ENCODE measurements at places on chromosomes 16 and 17.

- no peak for DNase-seq
These were observed 454.8 kb upstream of the CDH11 start for GRCh38 chr16:65576631-65577030.

- DNase-seq = no peak
These were observed 143.9 kb downstream of the CMIP start for GRCh38 chr16:81588326-81589081.

GRCh38 chr16:74213372-74213771, 83.2 kb upstream of the PSMD7 start:
- DNase-seq = no peak

GRCh38 chr16:61007694-61008093, 1028.5 kb downstream of the CDH8 start:
- no peak for DNase-seq

DNA sequence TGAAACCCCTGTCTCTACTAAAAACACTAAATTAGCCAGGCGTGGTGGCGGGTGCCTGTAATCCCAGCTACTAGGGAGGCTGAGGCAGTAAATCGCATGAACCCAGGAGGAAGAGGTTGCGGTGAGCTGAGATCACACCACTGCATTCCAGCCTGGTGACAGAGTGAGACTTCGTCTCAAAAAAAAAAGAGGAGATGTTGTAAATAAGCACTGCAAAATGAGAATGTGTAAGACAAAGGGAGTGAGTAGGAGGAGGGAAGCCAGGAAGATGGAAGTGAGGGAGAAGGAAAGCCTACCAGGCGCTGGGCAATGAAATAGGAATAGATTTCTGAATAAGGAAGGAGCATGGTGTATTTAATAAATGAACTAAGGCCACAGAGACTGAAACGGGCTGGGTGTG, 8.7 kb upstream of the PRPF8 start:
- peak; percentile 43 for DNase-seq

- DNase-seq = no peak
These were observed 3.6 kb downstream of the KRT17 start for GRCh38 chr17:41620583-41621434.

GRCh38 chr17:48486557-48486956, 44.3 kb downstream of the HOXB1 start:
- peak; percentile 94 for DNase-seq

GRCh38 chr16:50667497-50668367, 13.4 kb downstream of the SNX20 start:
- no peak for DNase-seq

DNA sequence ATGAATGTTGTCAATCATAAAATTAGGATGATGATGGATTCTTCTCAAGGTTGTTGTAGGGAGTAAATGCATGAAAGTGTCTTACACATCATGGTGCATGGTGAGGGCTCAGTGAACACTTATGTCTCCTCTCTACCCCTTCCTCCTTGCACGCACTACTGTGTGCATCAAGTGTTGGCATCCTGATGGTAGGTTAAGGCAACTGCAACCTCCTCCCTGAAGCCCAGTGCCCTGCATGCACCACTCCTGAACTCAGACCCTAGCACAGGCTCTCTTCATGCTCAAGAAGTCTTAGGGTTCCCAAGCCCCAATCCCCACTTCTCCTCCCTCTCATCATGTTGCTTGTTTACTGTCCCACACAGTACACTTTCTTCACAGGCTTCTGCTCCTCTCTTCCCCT, 105.8 kb upstream of the DNAH9 start:
- no peak for DNase-seq

DNA sequence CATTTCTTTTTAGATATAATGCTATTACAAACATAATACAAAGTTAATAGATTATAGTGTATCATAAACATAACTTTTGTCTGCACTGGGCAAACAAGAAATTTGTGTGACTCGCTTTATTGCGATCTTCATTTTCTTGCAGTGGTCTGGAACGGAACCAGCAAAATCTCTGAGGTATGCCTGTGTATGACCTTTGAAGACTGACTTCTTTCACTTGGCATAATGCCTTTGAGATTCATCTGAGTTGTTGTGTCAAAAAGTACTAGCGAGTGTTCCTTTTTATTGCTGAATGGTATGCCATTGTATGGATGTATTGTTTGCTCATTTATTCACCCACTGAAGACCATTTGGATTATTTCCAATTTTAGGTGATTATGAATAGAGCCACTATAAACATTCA, 69.2 kb downstream of the TANC2 start:
- peak; percentile 31 for DNase-seq

DNA sequence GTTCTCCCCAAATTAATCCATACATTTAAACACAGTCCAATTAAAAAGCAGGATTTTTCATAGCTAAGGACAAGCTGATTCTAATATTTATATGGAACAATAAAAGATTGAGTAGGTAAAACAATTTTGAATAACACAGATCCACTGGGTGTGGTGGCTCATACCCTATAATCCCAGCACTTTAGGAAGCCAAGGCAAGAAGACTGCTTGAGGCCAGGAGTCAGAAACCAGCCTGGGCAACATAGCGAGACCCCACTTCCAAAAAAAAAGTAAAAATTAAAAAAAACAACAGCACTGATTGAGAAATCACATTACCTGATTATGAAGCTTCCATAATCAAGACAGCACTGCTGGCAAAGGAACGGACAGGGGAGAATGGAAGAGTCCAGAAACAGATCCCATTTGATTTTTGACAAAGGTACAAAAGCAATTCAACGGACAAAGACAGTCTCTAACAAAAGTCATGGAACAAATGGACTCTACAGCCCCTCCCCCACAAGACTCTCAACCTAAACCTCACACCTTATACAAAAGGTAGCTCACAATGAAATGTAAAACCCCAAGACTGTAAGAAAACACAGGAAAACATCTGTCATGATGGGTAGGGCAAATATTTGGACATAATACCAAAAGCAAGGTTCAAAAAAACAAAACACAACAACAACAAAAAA, 17.9 kb downstream of the USP7 start:
- no peak for DNase-seq

GRCh38 chr17:7632492-7632894, 2.6 kb downstream of the SHBG start:
- DNase-seq = peak; percentile 38

DNA sequence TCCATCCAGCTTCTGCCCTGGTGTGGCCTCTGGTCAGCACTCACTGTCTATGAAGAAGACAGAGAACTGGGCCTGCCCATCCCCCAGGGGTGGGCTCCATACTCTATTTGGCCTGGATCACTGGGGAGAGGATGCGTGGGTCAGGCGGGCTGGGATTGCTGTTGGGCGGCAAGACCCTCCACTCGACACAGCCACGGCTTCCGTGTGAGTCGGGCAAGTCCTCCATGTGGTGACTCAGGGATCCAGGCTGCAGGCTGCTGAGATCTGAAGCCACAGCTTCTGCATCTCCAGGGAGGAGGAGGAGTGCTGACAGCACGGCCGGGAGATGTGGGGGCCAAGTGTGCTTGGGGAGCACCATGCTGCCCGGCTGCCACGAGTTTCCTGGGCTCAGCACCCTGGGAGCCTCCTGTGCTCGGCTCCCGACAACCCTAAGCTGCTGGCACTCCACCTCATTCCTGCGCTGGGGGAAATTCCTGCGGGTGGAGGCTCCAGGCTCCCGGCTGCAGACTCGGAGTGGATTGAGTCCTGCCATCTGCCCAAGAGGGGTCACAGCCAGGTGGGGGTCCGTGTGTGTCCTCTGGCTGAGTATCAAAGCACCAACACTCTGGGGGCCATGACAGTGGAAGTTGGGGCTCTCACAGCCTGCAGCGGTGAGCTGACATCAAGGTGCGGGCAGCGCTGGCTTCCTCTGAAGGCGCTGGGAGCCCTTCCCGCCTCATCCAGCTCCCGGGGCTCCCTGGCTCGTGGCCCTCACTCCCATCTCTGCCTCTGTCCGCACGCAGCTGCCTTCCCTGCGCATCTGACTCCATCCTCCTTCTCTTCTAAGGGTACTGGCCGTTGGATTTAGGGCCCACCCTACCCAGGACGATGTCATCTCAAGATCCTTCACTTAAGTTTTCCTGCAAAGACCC, 24.4 kb upstream of the CBFA2T3 start:
- peak; percentile 38 for DNase-seq

DNA sequence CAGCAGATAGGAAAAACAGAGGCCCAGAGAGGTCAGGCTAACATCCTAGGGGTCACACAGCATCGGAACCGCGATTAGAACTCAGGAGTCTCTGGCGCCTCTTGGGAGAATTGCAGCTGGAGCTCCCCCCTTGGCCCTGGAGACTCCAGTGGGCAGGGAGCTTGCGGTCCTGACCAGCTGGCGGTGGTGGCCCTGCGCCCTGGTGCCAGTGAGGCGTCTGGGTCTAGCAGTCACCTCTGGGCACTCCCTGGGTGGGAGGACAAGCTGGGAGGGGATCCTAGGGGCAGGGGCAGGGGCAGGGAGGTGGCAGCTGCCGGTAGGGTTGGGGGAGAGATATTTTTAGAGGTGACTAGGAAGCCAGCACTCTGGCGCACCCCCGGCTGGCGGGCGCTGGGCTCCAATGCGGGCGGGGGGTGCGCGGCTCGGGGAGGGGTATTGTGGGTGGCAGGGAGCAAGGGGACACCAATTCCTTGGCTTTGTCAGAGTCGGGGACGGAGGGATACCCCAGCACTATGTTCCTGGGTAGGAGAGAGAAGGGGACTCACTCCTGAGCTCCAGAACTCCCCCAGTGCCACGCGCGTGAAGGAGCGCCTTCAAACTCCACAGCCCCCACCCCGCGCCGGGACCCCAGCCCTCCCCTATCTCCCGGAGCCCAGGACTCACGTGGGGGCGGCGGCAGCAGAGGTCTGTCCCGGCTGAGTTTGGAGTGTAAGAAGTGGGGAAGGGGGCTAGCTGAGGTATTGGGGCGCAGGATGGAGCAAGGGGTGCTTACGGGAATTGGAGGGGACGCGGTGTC, 584 bp downstream of the PHOSPHO1 start:
- no peak for DNase-seq

DNA sequence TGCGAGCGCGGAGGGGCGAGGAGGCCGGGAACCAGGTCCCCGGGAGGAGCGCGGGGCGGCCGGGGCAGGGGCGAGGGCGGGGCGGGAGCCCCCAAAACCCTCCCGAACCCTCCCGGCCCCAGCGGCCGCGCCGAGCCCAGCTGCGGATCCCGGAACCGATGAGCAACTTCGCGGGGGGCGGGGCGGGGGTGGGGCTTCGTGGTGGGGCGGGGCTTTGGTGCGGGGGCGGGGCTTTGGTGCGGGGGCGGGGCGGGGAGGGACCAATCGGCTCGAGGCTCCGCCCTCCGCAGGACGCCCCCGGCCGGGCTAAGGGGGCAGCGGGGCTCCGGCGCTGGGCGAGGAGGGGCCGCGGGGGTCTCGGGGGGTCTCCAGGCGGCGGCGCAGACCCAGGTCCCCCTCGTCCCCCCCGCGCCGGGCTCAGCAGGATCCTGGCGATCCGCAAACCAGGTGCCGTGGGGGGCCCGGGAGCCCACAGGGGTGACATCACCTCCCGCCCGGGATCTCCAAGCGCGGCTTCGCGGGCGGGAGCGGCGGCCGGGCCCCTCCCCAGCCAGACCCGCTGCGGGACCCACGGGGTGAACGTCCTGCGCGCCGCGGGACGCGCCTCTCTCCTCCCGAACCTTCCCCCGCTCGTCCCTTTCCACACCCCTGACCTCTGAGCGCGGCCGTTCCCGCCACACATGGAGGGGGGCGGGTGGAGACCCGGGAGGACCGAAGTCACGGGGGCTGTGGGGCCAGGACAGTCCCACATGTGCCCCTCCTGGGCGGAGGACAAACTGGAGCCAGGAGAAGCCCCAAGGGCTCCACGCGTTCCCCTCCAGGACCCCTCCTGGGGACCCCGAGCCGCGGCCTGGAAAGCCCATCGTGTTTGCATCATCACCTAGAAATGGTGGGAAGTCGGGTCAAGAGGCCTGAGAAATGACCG, at the start of gene ABR:
Gene ABR (minus strand): TSS at position 164 of the 925 bp plus-strand sequence. CDS start 254 bp downstream, outside the sequence.
- DNase-seq = peak; percentile 63

- DNase-seq = no peak
These were observed 60.1 kb upstream of the MRTFB start for GRCh38 chr16:14011001-14011400.

GRCh38 chr16:4232541-4233386, 9.1 kb downstream of the SRL start:
- no peak for DNase-seq

GRCh38 chr17:82974136-82974952, 105.1 kb upstream of the METRNL start:
- no peak for DNase-seq

DNA sequence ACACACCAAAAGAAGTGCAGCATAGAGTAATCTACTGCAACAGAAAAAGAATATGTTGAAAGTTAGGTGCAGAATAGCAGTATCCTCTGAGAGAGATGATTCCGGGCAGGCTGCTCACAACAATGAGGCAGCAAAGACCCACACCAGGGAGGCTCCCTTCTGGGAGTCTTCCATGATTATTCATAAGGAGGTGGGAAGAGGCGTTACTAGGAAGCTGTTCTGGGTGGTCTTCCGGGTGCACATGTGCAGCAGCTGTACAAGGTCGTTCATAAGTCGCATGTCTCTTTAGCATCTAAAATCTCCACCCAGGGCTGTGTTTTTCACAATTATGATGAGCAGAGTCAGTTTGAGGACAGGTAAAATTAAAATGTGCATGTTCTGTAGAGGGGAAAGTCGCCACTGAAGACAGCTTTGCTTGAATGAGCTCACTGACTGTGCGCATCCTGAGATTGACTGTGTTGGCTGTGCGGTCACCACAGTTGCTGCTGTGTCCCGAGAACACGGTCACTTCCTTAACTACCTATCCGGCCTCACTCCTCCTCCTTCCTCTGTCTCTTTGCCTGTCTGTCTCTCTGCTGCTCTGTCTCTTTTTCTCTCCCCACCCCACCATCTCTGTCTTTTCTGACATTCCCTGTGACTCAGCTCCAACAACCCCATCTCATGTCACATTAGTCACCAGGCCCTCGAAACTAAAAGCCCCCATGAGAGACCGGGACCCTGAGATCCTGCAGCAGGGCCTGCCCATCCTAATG, 125.5 kb upstream of the HSBP1 start:
- no peak for DNase-seq

DNA sequence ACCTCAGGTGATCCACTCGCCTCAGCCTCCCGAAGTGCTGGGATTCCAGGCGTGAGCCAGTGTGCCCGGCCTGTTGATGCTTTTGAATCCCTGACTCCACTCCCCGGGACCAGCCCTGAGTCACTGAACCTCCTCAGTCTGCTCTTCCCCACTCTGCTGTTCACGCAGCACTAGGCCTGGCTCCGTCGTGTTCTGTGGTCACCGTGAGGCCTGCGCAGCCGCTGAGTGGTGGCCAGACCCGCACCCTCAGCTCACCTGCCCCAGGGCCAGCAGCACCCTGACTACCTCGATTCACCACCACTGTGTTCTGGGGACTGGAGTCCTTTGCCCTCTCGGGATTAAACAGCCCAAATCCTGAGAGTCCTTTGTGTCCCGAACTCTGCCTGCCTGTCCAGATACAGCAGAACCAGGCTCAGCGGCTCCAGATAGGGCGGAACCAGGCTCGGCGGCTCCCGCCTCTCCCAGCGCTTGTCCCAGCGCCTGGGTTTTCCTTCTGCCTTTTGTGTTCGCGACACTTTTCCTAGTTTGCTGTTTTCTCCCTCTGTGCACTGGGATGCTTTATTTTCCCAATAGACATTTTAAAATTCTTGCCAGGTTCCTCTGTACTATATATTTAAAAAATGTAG, 58.6 kb upstream of the ENDOV start:
- no peak for DNase-seq

- peak; percentile 52 for DNase-seq
These were observed 33.0 kb upstream of the SEC14L1 start for GRCh38 chr17:77107506-77108433.

GRCh38 chr16:22847100-22847499, 33.1 kb downstream of the HS3ST2 start:
- no peak for DNase-seq
